M059J (cell line): ENCODE measurements at places on chromosomes 5 and 9.

DNA sequence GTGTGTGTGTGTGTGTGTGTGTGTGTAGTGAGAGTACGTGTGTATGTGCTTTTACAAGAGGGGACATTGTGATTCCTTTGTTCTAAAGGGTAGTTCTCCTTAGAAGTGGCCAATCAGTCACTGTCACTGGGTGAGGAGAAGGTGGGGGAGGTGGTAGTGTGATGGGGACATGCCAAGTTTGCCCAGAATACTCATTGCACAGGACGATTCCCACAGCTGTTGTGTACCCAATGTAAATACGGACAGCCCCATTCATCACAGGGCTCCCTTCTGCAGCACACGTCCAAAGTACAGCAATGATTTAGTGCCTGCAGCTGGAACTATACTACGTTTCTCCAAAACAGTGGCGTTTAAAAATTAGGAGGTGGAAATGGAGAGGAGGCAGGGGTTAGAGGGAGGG, 287.8 kb downstream of the TLR4 start:
- no peak for DNase-seq

DNA sequence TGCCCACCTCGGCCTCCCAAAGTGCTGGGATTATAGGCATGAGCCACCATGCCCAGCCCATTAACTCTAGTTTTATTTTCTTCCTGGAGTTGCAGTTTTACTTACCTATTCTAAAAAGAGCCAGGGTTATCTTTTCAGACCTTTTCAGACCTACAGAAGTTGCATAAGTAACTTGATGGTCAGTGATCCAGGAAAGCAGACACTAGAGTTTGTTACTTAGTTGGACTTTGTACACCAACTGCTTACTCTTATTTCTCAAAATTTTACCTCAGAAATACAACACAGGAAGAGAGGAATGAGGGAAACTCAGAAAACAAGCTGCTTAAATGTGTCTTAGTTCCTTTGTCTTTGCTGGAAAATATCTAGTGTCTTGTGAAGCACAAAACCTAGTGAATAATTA, 25.4 kb downstream of the RAD23B start:
- no peak for DNase-seq

- DNase-seq = no peak
These were observed 1949.6 kb upstream of the WWC1 start for GRCh38 chr5:166341740-166342337.

DNA sequence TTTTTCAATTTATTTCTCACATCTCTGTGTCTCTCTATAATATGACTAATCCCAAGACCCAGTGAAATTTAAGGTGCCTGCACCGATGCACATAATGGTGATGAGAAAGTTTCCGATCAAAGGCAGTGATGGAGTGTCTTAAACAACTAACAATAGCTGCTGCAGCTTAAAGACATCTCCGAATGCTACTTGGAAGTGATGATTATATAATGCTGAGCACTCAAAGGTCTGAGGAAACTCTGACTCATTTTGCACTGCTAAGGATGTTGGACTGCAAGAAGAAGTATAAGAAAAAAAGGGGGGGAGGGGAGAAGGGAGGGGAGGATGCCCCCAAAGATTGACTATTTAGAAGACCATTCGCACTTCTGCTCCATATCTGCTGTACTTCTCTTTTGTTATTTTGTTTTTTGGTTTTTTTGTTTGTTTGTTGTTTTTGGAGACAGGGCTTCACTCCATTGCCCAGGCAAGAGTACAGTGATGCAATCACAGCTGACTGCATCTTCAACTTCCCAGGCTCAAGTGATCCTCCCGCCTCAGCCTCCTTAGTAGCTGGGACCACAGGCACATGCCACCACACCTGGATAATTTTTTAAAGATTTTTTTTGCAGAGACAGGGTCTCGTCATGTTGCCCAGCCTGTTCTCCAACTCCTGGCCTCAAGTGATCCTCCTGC, 192.2 kb downstream of the HSD17B3 start:
- peak; percentile 48 for DNase-seq

DNA sequence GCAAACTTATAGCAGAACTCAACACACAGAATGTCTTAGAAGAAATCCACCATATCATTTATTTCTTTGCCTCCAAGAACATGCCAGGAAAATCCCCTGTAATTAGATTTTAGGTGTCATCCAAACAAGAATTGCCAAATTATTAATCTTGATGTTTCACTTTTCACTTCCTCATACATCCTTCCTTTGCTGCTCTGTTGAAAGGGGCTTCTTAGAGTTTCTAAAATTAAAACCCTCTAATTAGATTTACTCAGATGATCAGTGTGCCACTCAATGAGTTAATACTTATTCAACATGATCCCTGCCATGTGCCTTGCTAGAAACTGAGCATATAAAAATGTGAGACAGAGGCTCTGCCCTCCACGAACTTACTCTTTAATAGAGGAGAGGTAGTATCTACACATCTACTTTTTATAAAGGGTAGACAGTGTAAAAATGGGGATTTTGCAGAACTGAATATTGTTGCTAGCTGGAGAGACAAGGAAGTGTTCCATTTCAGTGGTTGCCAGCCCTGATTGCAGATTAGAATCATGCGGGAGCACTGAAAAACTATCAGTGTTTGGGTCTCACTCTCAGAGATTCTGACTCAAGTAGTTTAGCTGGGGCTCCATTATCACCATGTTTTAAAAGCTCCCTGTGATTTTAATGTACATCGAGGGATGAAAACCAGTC, 498.4 kb downstream of the TLE4 start:
- DNase-seq = no peak

GRCh38 chr5:123095798-123096120, 6.7 kb downstream of the PRDM6 start:
- no peak for DNase-seq

DNA sequence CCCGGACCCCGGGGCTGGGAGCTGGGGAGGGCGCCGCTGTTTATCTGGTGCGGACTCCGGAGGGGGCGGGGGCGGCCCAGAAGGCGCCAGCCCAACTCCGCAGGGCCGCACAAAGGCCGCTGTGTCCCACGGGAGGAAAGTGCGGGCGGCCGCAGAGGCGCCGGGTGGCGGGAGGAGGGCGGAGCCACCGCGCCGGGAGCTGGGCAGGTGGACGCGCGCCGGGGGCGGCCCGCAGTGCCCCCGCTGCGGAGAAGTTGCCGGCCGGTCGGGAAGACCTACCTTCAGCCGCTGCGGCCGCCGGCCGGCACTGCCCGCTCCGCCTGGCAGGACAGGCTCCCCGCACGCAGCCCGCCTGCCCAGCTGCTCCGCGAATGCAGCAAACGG, 43.6 kb downstream of the NACC2 start:
- peak; percentile 29 for DNase-seq

DNA sequence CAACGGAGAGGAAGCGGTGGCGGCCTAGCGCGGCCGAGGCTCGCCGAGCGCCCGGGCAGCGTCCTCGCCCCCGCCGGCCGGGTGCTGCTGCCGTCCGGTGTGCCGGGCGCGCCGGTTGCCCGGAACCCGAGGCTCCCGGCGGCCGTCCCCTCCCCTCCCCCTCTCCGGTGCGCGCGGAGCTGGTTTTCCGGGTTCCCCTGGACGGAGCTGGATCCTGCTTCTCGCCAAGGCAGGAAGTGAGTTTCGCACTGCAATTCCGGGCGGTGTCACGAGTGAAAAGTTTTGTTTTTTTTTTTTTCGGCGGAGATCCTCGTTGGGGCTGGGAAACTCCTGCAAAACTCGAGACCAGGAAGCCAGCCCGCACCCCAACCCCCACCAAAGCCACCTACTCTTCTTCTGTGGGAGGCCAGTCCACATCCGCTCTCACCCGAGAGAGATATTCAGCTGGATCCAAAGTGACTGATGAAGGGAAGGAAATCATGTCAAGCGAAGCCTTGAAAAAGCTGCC, at the start of gene ERBIN:
Gene ERBIN, plus strand, starts transcription at position 300 of the 508 bp plus-strand sequence. CDS start 66,144 bp downstream, outside the sequence.
- DNase-seq = peak; percentile 86

GRCh38 chr5:144582066-144582465, 411.4 kb downstream of the KCTD16 start:
- DNase-seq = no peak

GRCh38 chr9:33437205-33437604, 10.2 kb downstream of the AQP3 start:
- no peak for DNase-seq

GRCh38 chr5:157463621-157464518, 3.9 kb downstream of the NIPAL4 start:
- DNase-seq = peak; percentile 88

DNA sequence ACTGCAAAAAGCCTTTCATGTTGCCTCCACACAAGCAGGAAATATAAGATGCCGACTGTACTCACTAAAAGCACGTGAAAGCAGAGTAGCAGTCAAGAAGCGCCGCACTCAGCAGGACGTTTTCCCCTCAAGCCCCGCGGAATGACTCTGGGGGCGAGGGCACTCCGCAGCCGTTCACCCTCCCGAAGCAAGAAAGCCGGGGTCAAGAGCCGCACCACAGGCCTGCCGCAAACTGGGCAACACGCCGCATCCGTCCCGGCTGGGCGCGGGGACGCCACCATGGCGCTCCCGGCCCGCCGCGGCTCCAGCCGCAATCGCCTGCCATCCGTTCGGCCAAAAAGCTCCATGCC, 364 bp downstream of the RPS6 start:
- peak; percentile 31 for DNase-seq

- DNase-seq = no peak
These were observed 654 bp downstream of the ADAMTS2 start for GRCh38 chr5:179344431-179345182.

DNA sequence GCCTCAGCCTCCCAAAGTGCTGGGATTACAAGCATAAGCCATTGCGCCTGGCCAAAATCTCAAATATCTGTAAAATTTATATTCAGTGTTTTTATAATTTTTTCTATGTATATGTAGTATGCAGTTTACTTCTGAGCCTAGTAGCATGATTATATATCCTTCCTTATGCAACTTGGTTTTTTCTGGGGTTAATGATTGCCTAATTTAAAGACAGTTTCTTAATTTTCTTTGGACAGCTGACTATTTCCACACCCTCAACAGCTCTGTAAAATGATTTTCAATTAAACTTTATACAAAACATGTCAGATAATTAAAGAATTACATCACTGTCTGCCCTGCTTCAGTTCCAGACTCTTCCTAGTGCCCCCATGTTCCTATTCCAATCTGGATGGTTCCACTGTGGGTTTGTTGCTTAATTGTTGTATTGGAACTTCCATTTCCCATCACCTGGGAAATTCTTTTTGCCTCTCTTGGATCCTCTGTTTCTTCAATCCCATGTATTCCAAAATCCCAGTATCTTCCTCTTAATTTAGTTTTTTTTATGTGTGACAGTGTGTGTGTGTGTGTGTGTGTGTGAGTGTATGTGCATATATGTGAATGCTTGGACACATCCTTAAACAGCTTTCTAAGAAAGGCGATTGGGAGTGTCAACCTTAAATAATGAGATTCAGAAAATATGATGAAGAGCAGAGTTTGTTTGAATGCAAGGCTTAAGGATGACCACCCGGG, 53.2 kb downstream of the C5orf22 start:
- no peak for DNase-seq

DNA sequence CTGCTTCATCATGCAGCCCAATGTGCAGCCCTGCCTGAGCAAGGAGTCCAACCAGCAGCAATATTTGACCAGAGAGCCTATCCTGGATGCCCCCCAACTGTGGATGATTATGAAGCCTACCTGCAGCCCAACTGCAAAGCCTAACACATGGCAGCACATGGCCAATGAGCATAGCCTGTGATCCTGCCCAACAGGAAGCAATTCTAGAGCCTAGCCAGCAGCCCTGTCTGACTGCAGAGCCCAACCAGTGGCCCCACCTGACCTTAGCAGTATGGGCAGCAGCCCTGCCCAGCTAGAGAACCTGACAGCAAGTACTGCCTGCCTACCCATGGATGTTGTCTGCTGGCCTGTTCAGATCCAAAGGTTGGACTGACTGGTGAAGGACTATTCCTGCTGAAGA, 97.3 kb upstream of the SH3GL2 start:
- DNase-seq = peak; percentile 22

GRCh38 chr9:99866398-99866797, 40.1 kb upstream of the STX17 start:
- DNase-seq = no peak

GRCh38 chr5:138641547-138642298, 66.5 kb upstream of the HSPA9 start:
- peak; percentile 61 for DNase-seq

GRCh38 chr5:83922699-83923098, 202.0 kb upstream of the HAPLN1 start:
- peak; percentile 5 for DNase-seq

- no peak for DNase-seq
These were observed 220.2 kb upstream of the MVB12B start for GRCh38 chr9:126106404-126106803.

- peak; percentile 96 for DNase-seq
These were observed 356.1 kb downstream of the SPOCK1 start for GRCh38 chr5:137142764-137143605.

- DNase-seq = peak; percentile 53
These were observed 25.4 kb upstream of the TOMM5 start for GRCh38 chr9:37617832-37618231.

DNA sequence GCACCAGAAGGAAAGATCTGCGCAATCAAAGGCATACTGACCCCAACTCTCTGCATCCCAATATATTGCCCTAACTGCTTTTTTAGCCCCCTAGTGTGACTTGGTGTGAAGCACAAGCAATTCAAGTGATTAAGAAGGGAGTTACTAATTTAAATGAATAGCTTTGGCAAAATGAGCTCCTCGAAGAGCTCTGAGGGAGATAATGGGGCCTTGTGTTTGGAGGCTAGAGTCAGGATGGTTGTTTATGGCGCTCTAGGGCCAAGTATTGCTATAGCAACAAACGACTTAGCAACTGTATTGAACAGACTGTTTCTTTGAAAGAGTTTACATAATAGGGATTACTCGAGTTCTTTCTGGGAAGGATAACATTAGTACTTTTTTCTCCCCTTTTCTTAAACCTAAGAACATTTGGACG, 11.5 kb upstream of the C5orf58 start:
- DNase-seq = peak; percentile 36

DNA sequence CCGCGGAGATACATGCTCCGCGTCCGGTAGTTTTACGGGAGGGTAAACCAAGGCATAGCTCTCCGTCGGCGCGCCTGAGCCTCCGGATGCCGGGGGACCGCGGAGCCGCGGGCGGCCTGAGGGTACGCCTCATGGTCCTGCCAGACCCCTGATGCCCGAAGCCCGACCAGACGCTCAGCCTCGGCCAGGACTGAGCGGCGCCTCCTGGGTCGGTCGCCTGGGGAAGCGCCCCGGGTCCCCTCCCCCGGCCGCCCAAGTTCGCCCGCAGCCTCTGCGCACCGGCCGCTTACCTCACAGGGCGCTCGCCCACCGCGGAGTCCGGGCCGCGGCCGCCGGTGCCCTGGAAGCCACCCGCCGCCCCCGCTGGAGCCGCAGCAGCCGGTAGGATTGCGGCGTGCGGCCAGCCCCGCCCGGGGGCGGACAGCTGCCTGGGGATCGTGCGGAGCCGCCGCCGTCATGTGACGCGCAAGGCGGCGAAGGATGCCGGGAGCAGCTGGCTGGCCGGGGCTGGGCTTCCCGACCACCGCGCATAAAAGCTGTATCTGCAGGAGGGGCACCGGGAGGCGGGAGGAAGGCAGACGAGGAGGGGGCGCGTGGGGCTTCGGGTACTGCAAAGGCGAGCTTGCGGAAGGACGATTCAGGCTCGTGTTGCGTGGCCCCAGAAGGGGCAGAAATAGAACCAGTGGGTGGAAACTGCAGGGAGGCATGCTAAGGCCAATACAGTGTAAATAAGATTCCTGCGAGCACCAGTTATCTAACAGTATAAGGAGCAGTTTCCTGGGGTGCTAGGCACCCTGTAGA, at the start of gene FBXO10:
Gene FBXO10, minus strand, starts transcription at position 460 of the 801 bp plus-strand sequence. CDS start 34,612 bp downstream, outside the sequence.
- DNase-seq = peak; percentile 57
